ENCODE measurements at places on chromosomes 2 and 18.
A peak's percentile ranks its signal among the peaks of the same experiment; 100 is the strongest.

GRCh38 chr2:33051586-33052360 is 105.0 kb downstream of the LTBP1 start:
- peak; percentile 26 for DNase-seq

GRCh38 chr2:57674743-57675142 is 371.9 kb upstream of the VRK2 start:
- DNase-seq, result no peak

GRCh38 chr2:98464772-98465310 is 20.2 kb downstream of the INPP4A start:
- peak; percentile 84 for DNase-seq

DNA sequence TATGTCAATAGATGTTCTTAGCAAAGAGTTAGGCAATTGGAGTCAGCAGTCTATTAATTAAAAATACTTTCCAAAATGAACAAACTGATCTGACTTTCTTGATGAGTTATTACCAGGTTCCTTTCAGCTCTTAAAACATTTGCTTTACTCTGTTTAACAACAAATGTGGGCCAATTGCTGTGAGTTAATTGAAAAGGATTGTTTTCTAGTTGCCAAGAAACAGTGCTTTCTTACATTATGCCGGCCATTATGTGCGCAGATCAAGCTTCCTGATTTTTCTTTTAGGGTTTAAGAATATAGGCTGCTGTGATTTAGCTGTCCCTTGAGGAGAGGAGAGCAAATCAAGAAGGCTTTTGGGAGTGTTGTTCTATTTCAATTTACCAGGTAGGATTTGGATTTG is 50.5 kb upstream of the ITPRID2 start:
- DNase-seq, result no peak

DNA sequence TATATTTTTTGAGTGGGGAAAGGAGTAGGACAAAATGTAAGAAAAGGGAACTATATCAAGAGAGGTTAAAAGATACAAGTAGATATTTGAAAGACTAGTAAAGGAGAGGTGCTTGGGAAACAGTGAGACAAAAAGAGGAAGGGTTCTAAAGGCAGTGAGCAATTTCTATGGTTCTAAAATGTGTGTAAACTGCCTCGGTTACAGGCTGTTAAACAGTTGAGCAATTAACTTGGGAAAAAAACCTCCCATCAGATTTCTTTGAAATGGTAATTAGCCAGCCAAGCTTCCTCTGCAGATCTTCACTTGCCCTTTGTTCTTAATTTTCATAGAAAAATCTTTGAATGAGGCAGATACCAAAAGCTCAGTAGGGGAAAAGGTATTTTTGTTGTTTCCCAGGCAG is 238.7 kb upstream of the KCNH7 start:
- no peak for DNase-seq
